ENCODE measurements at places on chromosomes 11 and 22.

- no peak for DNase-seq
Observed at GRCh38 chr22:32987081-32987631, 71.0 kb downstream of the SYN3 start.

DNA sequence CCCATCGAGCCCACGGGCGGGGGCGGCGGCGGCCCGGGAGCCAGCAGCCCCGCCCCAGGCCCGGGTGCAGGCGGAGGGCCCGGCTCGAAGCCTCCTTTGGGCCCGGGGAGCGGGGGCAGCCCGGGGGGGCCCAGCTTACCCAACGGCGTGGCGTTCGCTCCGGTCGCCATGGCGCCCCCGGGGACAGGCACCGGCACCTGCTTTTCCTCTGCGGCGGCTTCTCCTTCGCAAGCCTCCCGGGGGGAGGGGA lies 194 bp downstream of the SF1 start:
- DNase-seq, result no peak

GRCh38 chr11:86610559-86611341 lies 61.7 kb downstream of the ME3 start:
- no peak for DNase-seq

- DNase-seq, result peak; percentile 41
Observed at GRCh38 chr22:46043816-46044620, 67.1 kb upstream of the WNT7B start.

GRCh38 chr11:19615341-19616183 lies 97.1 kb upstream of the NAV2 start:
- no peak for DNase-seq

DNA sequence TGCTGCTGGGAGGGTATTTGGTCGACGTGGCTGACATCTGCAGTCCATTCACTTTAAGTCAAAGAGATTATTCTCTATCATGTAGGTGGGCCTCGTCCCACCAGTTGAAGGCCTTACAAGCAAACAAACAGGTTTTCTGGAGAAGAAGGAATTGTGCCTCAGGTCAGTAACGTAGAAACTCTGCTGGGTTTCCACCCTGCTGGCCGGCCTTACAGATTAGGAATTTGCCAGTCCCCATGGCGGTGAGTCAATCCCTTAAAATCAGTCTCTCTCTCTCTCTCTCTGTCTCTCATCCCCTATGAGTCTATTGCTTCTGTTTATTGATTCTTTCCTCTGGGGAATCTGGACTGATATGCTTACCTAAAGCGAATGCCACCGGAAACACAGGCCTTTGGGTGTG lies 75.4 kb upstream of the FGF3 start:
- no peak for DNase-seq

DNA sequence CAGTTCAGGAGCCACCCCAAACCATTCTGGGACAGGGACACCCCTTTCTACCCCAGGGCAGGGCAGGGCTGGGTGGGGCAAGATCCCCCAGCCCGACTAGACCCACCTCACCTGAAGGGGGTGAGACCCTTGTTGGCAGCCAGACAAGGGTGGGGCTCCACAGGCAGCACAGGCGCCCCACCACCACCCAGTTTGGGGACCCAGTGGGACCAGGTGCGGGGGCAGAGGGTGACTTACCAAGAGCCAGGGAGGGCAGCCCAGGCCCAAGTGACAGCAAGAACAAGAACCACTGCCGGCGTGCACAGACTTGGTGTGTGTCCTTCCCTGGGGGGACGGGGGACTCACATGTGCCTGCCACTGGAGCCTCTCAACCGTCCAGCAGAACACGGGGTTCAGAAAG lies 2.2 kb downstream of the ADM2 start:
- DNase-seq, result no peak

- no peak for DNase-seq
Observed at GRCh38 chr11:42013656-42014201, 554.3 kb upstream of the LRRC4C start.

DNA sequence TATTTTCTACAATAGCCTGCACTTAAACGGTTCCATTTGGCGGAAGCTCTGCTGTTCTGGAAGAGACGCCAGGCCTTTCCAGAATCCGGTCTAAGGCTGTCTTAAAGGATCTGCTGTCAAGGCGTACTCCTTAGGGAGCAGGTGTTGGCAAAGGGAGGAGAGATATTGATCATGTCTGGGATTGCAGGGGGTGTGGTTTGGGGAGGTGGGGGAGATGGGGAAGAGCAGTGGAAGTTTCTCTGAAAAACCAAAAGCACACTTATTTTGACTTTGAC lies 22.5 kb upstream of the WNT11 start:
- DNase-seq, result no peak

- DNase-seq, result no peak
Observed at GRCh38 chr11:26622181-26622580, 50.1 kb upstream of the MUC15 start.
